ENCODE measurements at places on chromosomes 1 and 21. TPM values are rescaled to one million over a fixed set of nuclear protein-coding genes. Genes with fewer than 3 reads are reported as not detected.

SGIP1 gene
- total RNA-seq, result 77.4 TPM

KRTAP22-2 gene
- not detected for total RNA-seq

OR2AK2 gene
- total RNA-seq, result 0.78 TPM

RPE65 gene
- 0.16 TPM for total RNA-seq

FCER1G gene
- 1.6 TPM for total RNA-seq

DNA sequence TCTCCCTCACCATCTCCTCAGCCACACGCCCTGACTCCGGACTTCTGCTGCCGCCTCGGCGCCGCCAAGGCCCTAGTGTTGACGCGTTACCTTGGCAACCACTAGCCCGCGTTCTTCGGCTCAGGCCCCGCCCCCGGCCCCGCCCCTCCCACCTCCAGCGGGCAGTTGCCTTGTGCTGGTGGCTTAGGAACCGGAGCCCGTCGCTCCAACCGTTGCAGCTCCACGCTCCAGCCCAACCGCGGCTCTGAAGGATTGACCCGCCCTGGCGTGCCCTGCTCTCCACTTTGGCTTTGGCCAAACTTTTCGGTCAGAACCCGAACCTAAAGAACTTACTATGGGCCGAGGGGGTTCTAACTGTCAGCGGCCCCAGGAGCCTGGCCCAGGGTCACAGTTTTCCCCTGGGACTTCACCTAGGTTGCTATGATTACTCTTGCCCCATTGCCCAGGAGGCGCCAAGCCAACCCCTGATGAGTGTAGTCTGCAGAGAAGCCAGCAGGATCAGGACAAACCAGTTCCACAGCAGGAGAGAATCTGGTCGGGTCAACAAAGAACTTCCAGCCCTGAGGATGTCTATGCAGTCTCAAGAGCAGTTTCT lies at the start of gene CFAP45:
Gene CFAP45 (minus strand): TSS at position 80 of the 595 bp plus-strand sequence. CDS start 67 bp downstream, at position 13.
- DNase-seq, result no peak

DNA sequence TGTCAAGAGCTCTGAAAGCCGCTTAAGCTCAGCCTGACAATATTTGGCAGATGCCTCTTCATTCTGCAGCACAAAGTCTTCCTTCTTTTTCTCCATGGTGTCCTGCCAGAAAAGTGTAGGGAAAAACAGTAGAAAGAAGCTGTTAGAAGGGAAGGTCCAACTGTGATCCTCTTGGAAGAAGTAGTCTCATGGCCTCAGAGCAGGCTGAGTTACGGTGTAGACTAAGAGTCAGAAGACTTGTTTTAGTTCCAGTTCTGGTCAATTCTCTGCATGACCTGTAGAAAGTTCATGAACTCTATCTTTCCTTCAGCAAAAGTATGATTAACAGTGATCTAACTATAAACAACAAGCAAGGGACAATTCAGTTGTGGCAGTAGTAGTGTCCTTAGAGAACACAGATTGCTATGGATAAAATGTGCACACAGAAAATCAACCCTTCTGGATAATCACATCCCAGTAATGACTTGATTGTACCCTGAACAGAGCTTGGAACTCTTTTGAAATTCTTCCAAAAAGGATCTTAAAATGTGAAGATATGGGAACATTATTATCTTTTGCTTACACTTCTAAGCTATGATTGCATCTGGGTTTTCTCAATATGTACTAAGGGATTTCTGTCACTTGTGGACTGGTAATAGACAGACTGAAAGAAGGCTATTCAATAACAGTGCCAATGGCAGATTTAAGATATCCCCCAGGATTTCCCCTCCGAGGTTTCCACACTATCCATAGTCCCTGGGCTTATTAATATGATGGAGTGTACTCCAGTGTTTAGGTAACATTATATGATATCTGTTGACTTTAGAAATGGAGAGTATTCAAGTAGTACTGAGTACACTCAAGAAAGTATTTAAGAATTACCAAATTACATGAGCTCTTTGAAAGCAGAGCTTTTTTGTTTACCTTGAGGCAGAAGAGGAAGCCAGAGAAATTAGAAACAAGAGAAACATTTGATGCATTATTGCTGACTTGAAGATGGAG lies 22.1 kb upstream of the GBP2 start:
- DNase-seq, result no peak

Measured in occipital lobe (tissue), 3 donors.